Spleen (tissue), 13 donors: ENCODE measurements at places on chromosomes 7 and 10. TPM values are rescaled to one million over a fixed set of nuclear protein-coding genes. Genes with fewer than 3 reads are reported as not detected.
A peak's percentile ranks its signal among the peaks of the same experiment; 100 is the strongest.

The GBX1 gene
- not detected for polyA plus RNA-seq

The LRIT1 gene
- not detected for polyA plus RNA-seq

The CRHR2 gene
- polyA plus RNA-seq: not detected

- DNase-seq: no peak
These were observed 18.1 kb upstream of the AKR1E2 start for GRCh38 chr10:4807761-4808507.

DNA sequence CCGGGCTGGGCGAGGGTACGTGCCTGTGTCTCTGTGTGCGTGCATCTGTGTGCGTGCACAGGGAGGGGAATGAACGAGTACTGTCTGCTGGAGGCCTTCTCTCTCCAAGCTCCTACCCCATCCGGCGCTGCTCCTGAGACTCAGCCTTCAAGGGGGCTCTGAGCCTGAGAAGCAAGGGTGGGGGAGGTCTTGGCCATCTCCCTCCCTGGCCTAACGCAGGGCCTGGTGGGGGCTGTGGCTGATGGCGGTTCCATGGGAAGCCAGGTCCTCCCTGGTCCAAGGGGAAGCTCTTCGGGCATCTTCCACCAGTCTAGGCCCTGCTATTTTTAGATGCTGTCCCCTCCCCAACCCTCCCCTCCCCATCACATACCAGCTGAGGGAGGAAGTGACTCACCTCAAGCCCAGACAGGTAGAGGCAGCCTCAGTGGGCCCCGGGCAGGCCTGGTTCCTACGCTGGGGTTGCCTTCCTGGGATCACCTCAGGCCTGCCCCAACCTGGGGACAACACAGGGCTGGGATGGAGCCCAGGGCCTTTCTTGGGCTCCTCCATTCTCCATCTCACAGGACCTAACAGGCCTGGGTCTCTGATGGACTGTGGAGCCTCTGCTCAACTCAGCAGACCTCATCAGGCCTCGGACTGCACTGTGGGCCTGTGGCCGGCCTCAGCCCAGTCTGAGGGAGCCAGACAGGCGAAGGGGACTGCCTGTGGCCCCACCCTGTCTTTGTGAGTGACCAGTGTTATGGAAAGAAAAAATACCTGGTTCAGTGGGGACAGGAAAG lies 32.2 kb downstream of the DNAJB12 start:
- DNase-seq: no peak

- no peak for DNase-seq
These were observed 15.3 kb upstream of the AKR1C1 start for GRCh38 chr10:4947635-4948596.

GRCh38 chr7:140391634-140392033 lies 6.7 kb downstream of the SLC37A3 start:
- no peak for DNase-seq

DNA sequence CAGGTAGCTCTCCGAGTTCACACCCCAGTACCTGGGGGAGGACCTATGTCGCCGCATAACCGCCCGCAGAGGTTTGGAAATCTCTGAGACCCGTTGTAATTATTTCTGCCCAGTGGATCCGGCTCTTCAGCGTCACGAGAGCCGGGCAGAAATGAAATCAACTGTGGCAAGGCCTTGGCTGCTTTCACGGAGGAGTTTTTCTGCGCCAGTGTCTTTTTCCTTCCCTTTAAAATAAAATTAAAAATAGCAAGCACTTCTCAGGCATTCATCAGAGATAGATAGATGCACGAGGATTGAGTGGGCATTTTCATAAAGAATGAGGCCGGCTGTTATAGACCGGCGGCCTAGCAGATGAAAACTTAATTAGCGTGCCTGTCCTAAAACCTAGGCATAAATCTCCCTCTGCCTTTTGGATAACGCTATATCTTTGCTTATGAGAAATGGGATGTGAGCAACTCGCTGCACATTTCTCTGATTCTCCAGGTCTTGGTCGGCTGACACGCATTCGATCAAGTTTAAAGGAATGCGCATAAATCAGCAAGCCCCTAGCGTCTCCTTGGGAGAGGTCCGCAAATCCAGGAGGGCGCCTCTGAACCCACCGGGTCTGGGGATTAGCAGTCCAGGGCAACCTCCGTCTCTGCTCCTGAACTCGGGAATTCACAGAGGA lies 6.4 kb downstream of the HOXA13 start:
- DNase-seq: peak; percentile 34
